ENCODE measurements at places on chromosomes 16 and 17.

GRCh38 chr16:57540906-57541753 is 1.3 kb upstream of the ADGRG5 start:
- DNase-seq = no peak

GRCh38 chr17:50467855-50468303 is 801 bp downstream of the CHAD start:
- DNase-seq = no peak

DNA sequence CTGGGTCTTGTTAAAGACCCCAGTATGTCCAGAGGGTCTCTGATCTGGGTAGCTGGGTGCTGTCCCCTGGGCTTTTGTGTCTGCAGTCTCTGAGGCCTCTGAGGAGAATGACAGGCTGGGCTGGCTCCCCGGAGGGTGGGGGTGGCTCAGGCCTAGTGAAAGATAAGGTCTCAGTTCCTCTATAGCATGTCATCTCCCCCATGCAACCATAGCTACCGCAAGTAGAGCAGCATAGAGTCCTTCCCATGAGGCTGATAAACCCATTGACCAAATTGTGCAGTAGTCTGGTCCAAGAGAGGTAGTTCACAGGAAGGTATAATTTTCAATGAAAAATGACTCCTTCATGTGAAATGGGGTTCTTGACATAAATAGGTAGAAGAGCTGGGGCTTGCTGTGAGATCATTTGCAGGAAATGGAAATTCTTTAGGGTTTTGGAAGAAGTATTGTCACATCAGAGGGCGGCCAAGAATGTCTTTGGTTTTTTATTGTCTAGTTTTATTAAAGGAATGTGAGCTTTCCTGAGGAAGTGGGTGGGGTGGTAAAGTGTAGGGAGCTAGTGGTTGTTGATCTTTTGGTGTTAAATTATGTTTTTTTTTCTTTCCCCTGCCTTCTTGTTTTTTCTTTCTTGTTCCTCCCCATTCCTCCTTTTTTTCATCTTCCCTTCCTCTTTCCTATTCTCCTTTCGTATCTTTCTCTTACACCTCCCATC is 21.0 kb downstream of the SLC7A6OS start:
- peak; percentile 23 for DNase-seq

DNA sequence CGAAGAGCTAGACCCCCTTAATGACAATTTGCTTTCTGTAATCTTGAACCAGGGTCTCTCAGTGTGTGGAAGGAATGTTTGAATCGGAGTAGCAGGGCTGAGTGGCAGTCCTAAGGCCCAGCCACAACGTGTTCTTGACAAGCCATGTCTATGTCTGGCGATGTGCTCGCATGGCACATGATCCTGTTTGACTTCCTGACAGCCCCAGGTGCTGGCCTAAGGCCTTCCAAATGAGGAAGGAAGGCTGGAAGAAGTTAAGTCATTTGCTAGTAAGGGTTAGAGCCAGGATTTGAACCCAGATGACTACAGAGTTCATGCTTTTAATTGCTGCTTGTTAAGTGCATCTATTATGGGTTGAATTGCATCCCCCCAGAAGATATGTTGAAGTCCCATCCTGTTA is 486.7 kb downstream of the MAF start:
- DNase-seq = no peak

DNA sequence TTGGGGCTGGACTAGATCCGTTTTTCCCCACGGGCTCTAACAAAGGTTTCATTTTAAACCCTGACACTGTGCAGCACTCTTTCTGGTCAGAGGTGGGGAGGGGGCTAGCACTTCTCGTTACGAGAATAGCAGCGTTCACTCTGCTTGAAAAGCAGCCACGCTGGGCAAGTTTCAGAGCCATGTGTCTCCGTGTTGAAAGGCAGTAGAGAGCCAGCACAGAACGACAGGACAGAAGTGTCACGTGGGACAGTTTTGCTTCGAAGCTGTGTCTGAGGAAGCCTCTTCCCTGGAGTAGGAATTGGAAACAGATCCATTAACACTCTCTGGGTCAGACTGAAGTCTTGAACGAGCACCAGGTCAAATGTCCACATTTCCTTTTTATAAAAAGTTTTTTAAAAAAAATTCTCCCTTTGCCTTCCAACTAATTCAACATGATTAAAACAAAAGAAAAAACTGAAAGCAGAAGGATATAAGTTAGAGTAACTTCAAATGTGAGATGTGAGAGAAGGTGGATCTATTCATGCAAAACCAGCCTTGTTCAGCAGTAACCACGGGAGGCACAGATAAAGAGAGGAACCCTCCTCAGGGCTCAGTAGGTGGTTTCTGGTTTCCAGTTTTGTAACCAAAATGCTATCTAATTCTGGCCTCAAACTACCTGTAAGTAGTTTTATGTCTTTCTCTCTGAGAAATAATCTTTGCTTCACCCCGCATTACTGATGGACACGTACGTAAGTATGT is 65.0 kb downstream of the SMG6 start:
- DNase-seq = no peak

DNA sequence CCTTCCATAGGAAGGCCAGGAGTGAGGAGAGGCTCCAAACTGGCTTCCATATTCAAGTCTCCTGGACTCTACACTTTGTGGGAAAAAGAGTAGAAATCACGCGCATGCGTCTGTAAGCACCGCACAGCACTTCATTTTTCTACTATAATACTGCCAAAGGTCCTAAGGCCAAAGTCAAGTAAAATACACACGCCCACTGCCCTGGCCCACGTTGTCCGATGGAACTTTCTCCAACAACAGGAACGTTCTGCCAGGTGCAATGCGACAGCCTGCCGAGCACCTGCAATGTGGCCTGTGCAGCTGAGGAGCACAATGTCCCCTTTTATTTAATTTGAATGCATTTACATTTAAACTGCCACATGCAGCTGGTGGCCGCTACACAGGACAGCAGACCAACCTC is 23.5 kb downstream of the DNASE1 start:
- no peak for DNase-seq

- no peak for DNase-seq
These were observed 83.9 kb upstream of the IRX5 start for GRCh38 chr16:54846766-54847165.

DNA sequence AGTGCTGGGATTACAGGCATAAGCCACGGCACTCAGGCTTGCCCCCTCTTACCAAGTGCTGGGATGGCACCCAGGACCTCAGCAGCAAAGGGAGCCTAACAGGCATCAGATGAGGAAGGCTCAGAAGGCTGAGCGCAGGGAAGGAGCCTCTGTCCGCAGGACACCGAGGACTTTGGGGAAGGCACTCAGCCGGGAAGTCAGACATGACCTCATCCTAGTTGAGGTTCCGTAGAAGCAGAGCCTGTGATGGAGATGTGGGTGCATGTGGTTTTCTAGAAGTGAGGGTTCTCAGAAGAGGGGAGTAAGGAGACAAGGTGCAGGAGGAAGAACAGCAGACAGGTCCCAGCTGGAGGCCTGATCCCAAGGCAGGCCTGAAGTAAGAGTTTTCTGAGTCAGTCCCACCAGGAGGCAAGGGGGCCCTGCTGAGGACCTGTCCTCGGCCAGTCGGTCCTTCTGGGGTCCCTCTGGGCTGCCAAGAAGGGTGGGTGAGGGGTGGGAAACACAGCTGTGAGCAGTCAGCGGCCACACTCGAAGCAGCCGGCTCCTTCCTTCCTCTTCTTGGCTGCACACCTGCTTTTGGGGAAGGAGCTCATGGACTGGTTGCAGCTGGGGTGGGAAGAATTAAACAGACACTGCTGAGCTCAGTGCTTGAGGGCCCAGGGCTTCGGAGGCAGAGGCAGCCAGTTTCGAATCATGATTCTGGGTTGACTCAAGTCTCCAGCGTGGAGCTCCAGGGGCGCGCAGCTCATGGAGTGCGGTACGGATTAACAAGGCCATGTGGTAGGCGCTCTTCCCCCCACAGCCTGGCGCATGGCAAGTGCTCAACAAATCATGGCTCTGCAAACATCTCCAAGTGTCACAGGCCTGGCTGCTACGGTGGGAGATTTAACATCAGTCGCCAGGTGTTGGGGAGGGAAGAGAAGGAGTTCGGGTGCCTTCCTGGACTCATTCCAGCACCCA is 38.9 kb upstream of the SNN start:
- DNase-seq = peak; percentile 95

GRCh38 chr17:67224736-67225135 is 20.3 kb downstream of the HELZ start:
- no peak for DNase-seq

DNA sequence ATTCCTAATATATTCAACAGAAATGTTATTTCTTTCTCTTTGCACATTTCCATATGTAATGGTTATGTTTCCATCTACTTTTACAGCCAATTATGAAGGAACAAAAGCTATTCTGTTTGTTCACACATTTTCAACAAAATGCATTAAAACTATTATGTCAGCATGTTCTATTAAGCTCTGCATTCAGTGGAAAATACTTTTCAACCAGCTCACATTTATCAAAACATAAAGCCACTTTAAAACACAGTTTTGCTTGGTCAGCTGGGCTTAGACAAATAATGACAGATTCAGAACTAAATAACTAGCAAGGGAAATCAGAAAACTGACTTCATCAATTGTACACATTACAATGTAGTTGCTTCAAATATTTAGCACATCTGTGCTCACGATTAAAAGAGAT is 6.9 kb downstream of the SALL1 start:
- DNase-seq = no peak

GRCh38 chr17:3448059-3448665 is 14.5 kb upstream of the OR1E2 start:
- DNase-seq = no peak

GRCh38 chr16:66845791-66846221 is 1.6 kb downstream of the CA7 start:
- no peak for DNase-seq

GRCh38 chr17:78267253-78268073 is 36.0 kb downstream of the TMEM235 start:
- no peak for DNase-seq

GRCh38 chr16:12089492-12090150 is 113.1 kb downstream of the SNX29 start:
- DNase-seq = peak; percentile 74

GRCh38 chr17:40942553-40942952 is 5.1 kb upstream of the KRT23 start:
- DNase-seq = no peak

DNA sequence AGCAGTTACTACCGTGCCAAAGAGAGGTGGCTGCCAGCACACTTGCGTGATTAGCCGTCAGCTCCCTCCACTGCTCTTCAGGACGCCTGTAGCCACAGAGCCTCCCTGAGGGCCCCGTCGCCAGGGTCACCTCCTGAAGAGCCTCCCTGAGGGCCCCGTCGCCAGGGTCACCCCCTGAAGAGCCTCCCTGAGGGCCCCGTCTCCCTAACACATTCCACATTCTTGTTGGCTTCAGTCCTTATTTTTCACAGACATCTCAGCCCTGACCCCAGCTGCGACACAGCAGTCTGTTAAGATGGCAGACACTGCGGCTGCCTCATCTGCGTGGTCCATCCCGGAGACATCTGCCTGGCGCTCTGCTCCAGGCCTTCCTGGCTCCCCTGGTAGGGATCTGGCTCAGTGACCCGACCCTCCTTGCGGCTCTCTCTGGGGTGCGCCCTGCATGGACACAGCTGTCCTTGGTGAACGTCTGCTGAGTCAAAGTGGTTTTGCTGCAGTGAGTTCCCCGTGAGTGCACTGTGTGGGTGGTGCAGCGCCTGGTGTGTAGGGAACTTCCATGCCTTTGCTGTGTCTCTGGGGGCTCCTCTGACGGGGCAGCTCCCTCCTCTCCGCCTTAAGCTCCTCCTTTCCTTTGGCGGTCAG is 11.4 kb downstream of the ACSF3 start:
- no peak for DNase-seq

- DNase-seq = no peak
These were observed 20.9 kb upstream of the CALB2 start for GRCh38 chr16:71337631-71338030.

DNA sequence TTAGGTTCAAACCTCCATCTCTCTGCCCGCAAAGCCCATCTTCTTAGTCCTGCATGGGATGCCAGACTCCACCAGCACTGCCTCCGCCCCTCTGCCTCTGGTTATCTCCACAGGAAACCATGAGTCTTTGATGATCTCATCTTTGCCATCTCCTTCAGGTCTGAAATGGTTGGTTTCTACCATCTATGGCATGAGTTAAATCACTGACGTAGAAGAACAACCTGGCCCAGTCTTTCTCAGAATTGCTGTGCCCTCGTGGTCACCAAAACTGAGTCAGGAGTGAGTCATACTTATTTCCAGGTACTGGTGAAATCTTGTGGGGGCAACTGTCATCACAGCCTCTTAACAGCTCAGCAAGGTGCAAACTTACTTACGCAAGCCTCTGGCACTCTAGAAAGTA is 468.7 kb upstream of the C16orf82 start:
- DNase-seq = no peak

GRCh38 chr16:17723531-17724134 is 252.9 kb upstream of the XYLT1 start:
- no peak for DNase-seq

DNA sequence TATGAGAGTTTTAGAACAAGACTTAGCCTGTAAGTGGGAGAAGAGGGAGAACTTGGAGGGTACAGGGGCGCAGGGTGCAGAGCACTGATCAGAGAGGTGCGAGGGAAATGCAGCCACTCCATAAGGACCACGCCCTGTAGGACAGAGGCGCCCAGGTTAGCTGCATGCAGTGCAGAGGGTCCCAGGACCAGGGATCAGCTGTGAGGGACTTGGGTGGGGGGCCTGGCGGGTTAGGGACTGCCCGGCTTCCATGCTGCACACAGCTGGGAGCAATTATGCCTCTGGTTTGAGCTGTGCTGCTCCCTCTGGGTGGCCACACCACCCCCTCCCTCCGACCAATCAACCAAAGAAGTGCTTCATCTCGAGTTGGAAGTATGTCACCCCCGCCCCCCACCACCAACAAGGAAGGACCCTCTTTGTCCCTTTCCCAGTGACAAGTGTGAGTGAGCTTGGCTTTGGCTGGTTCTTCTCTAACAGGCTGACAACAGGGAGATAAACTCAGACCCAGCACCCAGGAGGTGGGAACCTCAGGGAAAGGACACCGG is 22.2 kb upstream of the CLEC18A start:
- DNase-seq = no peak

DNA sequence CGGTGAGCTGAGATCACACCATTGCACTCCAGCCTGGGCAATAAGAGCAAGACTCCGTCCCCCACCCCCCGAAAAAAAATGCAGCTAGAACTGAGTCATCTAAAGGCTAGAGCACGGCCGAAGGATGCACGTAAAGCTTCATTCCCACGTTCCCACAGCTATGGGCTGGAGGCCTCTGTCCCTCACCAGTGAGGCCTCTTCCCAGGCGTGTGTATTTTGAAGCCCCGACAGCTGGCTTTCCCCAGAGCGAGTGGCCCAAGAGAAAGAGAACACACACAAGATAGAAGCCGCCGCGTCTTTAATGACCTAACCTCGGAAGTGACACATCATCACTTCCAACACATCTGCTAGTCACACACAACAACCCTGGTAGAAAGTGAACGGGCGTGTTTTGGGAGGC is 6.6 kb upstream of the KCTD5 start:
- DNase-seq = no peak

DNA sequence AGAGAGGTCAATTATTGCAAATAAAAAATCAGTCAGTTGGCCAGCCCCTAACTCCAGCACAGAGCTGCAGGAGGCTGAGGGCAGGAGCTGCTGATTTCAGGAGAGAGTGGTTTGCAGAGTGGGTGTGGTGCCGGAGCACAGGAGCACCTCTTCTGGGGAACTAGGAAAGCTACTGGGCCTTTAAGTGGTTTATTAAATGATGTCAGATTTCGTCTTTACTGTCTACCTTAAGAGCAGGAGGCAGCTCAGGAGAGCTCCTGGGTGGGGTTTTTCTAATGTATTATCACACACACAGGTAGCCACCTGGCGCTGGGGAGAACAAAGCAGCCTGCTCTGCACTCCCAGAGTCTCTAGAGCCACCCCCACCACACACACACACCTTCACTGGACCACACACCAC is 11.5 kb upstream of the HAS3 start:
- no peak for DNase-seq
